CD4-positive, alpha-beta T cell treated with Interleukin-2 at 100 ng/mL for 4 hours (primary cell): ENCODE measurements at places on chromosomes 7 and 10.

DNA sequence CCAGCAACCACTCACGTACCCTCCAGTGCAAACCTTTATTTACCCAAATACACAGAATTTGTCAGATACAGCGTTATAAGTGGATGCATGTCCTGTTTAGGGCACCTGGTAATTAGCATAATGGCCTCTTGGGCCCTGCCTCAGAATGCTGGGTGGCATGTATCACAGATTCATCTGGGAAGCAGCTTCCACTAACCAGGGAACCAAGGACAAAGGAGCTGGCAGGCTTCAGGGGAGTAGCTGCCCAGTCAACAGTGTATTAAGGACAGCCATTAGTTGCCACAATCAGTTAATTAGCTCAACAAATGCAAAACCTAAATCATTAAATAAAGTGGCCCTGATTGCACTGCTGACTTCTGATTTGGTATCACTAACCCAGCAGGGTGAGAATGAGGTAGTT lies 105.7 kb downstream of the RAPGEF5 start:
- no peak for DNase-seq

GRCh38 chr10:63977329-63977923 lies 456.2 kb downstream of the REEP3 start:
- DNase-seq, result no peak

DNA sequence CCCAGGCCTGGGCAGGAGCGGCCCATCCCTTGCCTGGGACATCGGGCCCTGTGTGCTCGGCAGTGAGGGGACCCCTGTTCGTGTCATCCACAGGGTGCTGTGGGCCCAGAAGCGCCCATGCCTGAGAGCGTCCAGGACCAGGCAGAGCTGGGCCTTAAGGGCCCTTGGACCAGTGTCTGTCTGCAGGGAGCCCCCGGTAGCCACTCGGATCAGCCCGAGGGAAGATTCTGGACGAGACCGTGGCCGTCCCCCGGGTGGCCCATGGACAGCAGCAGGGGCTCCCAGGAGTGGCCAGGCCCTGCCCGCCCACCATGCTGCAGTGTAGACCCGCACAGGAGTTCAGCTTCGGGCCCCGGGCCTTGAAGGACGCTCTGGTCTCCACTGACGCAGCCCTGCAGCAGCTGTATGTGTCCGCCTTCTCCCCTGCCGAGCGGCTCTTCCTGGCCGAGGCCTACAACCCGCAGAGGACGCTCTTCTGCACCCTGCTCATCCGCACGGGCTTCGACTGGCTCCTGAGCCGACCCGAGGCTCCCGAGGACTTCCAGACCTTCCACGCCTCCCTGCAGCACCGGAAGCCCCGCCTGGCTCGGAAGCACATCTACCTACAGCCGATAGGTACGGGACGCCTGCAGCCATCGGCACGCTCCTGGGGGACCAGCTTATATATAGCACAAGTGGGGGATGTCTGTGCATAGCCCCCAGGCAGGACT lies 12.3 kb downstream of the AMZ1 start:
- no peak for DNase-seq

DNA sequence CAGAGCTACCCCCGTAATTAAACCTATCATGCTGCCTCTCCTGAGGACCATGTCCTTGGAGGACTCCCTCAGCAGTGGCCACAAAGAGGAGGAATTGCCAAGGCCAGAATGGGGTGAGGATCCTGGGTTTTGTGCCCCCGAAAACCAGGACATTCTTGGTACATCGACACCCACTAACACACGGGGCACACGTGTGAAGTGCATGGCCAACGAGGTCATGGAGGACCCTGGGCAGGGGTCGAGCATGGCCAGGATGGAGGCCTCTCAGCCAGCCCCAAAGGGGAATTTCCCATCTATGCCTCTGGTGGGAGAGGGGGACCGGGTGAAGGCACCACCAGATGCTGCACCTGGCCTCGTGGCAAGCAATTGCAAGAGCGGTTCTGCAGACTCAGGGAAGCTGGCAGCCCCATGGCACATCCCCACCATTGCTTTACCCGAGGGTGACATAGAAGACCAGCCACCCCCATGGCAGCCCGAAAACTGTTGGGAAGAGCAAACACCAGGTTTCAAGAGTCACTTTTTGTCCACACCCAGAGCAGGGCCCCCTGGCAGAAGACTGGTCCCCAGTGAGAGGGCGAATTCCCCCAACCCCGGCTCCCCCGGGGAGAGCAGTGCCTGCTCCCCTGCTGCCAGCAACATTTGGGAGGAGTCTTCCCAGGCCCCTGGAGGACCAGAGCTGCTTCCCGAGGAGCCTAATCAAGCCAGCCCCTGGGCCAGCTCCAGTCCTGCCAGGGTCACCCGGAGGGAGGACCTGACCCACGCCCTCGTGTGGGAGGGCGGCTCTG lies 26.4 kb downstream of the C10orf71 start:
- no peak for DNase-seq
